ENCODE measurements at places on chromosomes 4 and X.

DNA sequence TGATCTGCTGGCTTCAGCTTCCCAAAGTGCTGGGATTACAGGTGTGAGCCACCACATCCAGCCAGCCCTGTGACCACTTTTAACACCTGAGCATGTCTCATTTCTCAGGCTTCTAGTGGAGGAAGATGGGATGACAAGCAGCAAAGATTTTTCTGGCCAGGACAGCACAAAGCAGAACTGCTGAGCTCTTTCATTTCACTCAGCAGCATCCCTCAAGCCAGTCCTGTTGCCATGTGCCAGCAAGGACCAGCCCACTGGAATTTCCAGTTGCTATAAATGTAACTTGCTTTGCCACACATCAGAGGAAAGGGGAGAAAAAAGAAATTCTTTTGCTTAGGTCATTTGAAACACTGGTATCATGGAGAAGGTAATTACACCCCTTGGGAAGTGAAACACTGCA, 75.9 kb downstream of the SLC9A7 start:
- no peak for DNase-seq

GRCh38 chrX:152600853-152601633, 36.7 kb upstream of the GABRQ start:
- peak; percentile 69 for DNase-seq

GRCh38 chr4:147839663-147840062, 107.8 kb downstream of the ARHGAP10 start:
- no peak for DNase-seq

GRCh38 chr4:94588896-94589693, 137.4 kb downstream of the PDLIM5 start:
- DNase-seq: no peak

GRCh38 chrX:43970528-43970927, 2.7 kb downstream of the NDP start:
- DNase-seq: no peak

GRCh38 chrX:104347860-104348259, 93.1 kb upstream of the ESX1 start:
- no peak for DNase-seq

DNA sequence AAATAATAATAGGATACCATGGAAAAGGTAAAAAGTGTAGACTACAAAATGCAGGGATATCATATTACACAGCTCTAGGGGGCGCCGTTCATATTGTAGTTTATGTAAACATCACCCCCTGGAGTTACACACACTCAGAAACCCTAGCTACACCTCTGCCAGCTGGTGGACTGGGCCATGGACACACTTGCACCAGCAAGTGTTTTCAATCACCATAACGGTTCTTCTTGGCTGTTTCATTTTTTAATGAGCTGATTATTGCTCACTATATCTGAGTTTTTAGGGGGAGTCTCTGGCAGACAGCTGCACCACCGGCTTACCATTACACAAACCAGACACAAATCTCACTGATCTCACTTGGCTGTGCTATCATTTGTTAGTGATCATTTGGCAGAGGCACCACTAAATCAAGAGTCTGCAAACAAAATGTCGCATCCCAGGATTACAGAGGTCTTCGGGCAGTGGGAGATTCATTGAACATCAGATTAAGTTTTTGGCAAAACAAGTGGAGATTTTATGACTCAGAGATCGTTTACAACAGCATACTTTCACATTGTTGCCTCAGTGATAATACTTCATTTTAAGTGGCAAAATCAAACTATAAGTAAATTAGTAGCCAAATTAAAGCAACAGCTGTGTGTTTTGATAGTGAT, 185.7 kb downstream of the UNC5C start:
- peak; percentile 58 for DNase-seq

DNA sequence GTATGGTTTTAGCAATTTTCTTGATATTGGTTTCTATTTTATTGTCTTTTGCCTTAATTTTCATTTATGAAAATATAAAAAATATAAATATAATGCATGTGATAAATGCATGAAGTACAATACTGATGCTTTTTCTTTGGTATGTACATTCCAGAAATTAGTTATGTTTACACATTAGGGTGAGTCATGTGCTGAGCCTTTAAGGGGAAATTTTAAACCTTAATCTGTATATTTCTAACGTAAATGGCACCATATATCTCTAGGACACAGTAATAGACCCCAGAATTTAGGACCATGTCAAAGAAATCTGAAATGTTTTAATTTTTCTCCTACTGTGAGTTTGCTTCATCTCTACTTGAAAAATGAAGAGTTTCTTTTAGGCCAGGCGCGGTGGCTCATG, 117.8 kb upstream of the SPRY1 start:
- no peak for DNase-seq

DNA sequence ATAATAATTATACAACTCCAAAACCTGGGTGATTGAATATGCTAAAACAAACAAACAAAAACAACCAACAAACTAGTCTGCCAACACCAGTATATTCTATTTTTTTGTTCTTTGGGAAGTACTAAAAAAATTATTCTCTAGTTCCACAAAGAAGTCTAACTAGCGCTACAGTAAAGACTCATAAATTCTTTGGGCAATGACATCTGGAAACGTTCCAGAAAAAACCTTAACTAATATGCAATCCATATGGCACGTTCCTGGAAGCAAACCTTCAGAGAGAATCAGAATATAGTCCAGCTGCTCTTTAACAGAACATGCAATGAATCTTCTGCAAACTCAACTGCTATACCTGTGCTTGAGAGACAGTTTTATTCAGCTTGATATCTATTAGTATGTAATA, 500.1 kb downstream of the TRAM1L1 start:
- no peak for DNase-seq

- DNase-seq: no peak
Measured at GRCh38 chrX:3393581-3394111, 47.2 kb upstream of the MXRA5 start.

- DNase-seq: no peak
Measured at GRCh38 chrX:6363188-6363587, 134.5 kb upstream of the NLGN4X start.

DNA sequence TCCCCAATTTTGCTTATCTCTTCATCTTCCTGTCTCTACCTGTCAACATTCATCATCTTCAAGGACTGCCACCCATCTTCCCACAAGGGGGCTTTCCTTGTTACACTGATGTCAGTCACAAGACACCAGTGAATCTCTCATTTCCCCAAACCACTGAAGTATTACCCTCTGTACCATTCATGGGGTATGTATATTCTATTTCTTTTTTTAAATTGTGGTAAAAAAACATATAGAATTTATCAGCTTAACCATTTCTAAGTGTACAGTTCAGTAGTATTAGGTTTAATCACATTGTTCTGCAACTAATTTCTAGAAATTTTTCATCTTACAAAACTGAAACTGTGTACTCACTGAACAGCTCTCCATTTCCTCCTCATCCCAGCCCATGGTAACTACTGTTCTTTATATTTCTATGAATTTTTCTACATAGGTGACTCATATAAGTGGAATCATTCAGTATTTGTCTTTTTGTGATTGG, 98.6 kb downstream of the LARP7 start:
- DNase-seq: no peak

DNA sequence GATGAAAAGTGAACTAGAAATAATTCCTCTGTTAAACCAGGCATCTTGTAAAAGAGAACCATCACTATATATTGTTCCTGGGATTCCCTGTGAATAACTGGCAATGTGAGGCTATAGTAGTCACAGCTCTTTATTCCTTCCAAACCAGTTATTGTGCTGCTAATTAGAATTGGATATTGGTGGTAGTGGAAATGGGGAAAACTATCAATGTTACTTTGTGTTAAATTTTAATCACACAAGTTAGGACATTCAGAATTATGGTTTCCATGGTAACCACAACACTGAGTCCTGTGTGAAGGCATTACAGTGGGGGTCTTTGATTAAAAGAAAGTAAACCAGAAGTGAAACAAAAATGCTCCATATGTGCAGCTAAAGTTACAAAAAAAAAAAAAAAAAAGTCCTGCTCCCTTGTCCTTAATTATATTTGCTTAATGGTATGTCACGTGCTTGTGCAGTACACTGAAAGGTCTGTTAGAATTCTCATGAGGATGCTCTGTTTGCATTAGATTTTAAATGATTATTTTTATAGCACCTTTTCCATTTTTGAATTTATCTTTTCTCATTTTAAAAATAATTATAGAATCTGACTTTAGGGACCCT, 200.4 kb downstream of the ADGRL3 start:
- no peak for DNase-seq

GRCh38 chr4:52038103-52038912, at the start of gene SGCB:
Gene SGCB, minus strand, starts transcription at chr4:52038299. Its CDS starts 40 bp downstream, at chr4:52038259.
- DNase-seq: peak; percentile 87

- DNase-seq: no peak
Measured at GRCh38 chr4:113502476-113502875, 259.1 kb downstream of the CAMK2D start.

GRCh38 chrX:111394569-111394968, 17.4 kb downstream of the DCX start:
- DNase-seq: no peak

DNA sequence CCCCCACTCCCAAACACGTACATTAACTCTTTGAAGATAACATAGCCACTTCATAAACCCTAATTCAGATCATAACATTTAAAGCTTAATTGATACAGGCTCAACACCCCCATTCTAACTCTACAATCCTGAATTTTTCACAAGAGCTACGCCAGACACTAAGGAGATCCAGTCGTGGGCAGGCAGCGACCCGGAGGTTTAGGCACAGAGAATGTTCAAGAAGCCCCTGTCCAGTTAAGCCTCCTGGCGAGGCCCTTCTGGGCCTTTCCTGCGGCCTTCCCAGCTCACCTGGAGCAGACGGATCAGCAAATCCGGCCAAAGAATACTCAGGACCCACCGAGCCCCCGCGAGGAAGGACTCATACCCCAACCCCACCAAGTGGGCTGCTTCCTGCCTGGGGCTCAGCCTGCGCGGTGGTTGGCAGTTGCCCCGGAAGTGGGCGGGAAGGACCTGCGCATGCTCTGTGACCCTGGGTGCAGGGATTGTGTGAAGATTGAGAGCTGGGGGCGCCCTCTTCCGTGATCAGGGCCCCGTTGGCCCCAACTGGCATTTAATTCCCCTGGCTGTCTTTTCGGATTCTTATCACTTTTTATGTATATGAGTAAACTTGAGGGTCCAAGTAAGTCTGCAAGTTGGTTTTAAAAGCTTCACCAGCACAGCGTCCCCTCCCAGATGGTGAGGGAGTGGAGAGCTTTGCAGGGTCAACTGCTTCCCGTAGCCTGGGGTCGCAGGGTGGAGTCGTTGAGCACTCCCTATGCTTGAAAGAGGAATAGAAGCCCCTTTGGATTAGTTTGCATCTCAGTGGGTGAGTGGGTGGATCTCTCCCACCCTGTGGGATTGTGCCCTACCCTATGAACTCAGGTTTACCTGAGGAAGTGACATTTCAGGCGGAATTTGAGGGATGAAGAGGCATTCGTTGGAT, at the start of gene TRIM61:
Gene TRIM61, minus strand, starts transcription at position 415 of the 922 bp plus-strand sequence. CDS start 7,655 bp downstream, outside the sequence.
- peak; percentile 50 for DNase-seq

- no peak for DNase-seq
Measured at GRCh38 chrX:19552793-19553192, 37.5 kb upstream of the MAP3K15 start.

DNA sequence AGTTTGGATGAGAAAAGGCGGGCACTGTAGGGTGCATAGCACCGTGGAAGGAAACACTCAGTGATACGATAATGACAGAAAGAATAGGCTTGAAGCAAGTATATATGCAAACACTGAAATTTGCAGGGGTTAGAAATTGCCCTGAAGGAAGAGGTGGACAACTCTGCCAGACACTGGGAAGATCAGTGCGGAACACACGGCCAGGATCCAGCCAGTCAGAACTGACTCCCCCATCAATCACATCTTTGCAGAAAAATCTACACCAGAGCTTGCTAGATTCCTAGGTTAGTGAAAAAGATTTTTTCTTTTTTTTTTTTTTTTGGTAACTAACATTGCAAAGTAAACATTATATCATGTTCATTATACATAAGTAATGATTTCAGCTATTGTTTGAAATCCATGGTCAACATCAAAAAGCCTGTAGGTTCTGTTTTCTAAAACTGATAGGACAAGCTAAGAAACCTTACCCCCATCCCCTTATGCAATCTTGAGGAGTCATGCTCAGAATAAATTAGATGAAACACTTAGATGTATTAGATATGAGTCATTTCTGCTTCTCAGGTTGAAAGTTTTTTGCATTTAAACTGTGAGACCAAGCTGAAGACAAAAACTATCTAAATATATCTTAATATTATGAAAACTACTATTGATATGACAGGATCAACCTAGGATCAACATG, 38.9 kb downstream of the TRIML1 start:
- no peak for DNase-seq

- DNase-seq: peak; percentile 50
Measured at GRCh38 chrX:123425904-123426303, 241.8 kb downstream of the GRIA3 start.

GRCh38 chr4:13706716-13707115, 79.2 kb upstream of the BOD1L1 start:
- DNase-seq: no peak

DNA sequence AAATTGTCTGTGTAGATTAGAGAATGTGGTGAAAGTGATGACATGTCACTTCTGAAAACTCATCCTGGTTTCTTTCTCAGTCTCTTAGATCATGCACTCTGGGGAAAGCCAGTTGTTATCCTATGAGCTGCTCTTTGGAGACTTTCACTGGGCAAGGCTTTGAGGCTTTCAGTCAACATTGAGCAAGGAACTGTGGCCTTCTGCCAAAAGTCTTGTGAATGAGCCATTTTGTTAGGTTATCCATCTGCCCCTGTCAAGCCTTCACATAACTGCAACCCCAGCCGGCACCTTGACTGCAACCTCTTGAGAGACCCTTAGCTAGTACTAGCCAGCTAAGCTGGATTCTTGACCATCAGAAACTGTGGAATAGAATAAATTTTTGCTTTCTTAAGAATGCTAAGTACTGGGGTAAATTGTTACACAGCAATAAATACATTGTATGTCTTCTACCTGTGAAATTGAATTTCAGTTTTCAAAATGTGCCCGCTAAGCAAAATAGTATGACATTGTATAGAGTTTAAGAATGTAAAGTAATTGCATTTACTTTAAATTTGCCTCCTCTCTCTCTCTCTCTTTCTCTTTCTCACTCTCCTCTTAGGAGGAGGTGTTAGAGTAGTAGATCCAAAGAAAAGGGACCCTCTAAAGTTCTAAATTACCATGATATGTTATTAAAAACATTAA, 1273.0 kb downstream of the RAPGEF2 start:
- DNase-seq: no peak

GRCh38 chr4:125062115-125063050, 252.4 kb upstream of the FAT4 start:
- DNase-seq: no peak

GRCh38 chr4:10582059-10582686, 102.4 kb downstream of the CLNK start:
- DNase-seq: peak; percentile 72

GRCh38 chr4:113312529-113312928, 263.1 kb downstream of the ANK2 start:
- DNase-seq: no peak

- no peak for DNase-seq
Measured at GRCh38 chrX:135411893-135412292, 9.9 kb upstream of the SMIM10L2A start.

- DNase-seq: no peak
Measured at GRCh38 chr4:107578321-107578720, 141.7 kb downstream of the PAPSS1 start.

GRCh38 chrX:11663875-11664210, 1.9 kb downstream of the ARHGAP6 start:
- DNase-seq: no peak

GRCh38 chr4:105715692-105716278, 7.2 kb downstream of the GSTCD start:
- DNase-seq: peak; percentile 27

GRCh38 chr4:165700855-165701254, 172.2 kb upstream of the TLL1 start:
- no peak for DNase-seq

GRCh38 chr4:158993891-158994290, 109.0 kb upstream of the RAPGEF2 start:
- DNase-seq: no peak

GRCh38 chr4:8221476-8221875, 22.4 kb downstream of the SH3TC1 start:
- peak; percentile 71 for DNase-seq
